D721Med (cell line): ENCODE measurements at places on chromosomes 13 and 19.
A peak's percentile ranks its signal among the peaks of the same experiment; 100 is the strongest.

- DNase-seq, result no peak
These were observed 26.7 kb upstream of the NAPA start for GRCh38 chr19:47541518-47541917.

DNA sequence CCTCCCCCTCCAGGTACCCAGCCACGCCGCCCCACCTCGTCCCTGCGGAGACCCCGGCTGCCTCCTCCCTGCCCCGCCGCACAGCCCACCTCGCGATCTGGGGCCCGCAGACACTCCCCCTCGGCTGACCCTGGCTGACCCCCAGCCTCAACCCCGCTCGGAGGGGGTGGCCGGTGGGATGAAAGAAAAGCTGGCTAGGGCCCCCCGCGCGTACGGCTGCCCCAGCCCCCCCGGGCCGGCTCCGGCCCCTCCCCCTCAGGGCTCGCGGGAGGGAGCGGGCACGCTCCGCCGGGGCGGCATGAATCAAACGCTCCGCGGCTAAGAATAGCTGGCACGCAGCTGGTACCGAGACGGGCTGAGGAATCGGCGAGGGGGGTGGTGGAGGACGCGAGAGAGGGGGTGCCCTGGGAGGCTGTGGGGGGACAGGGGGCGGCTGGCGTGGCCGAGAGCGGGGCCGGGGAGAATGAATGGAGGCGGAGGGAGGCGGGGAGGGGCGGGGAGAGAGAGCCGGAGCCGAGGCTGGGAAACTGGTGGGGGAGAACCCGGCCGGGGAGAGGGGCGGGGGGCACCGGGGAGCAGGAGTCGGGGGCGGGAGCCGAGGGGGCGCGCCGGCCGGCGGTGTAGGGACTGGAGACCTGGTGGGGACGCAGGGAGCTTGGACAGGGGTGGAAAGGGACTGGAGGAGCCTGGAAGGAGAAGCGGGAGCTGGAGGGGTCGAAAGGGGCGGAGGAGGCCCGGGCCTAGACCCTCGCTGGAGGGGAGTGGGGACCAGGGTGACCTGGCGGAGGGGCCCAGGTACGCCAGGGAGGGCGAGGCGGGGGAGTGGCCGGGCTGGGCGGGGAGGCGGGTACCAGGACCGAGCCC, 1.1 kb downstream of the SHANK1 start:
- DNase-seq, result no peak

GRCh38 chr19:10749435-10750384, 31.8 kb downstream of the DNM2 start:
- DNase-seq, result no peak

- no peak for DNase-seq
These were observed 125.5 kb downstream of the POSTN start for GRCh38 chr13:37473035-37473434.

DNA sequence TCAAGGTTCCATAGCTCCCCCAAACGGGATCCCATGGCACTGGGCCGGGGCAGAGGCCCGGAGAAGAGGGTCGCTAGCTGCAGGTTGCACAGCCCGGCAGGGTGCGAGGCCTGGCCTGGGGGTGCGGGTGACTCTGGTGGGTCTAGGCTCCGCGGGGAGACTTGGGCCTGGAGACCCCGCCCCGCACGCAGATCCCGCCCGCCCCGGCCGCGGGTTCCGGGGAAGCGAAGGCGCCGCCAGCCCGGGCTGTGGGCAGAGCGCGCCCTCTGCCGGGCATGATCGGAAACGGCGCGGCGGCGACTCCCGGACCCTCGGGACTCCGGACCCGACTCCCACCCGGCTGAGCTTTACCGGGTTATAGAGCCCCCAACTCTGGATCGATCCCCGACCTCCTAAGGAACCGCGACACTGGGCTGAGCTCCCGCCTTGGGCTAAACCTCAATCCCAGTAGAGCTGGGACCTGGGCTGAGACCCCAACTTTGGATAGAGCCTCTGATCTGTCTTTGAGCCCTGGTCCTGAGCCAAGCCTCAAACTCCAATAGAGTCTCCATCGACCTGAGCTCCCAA, 3.1 kb upstream of the TNFAIP8L1 start:
- peak; percentile 72 for DNase-seq

- no peak for DNase-seq
These were observed 1.4 kb downstream of the KASH5 start for GRCh38 chr19:49389406-49389805.

DNA sequence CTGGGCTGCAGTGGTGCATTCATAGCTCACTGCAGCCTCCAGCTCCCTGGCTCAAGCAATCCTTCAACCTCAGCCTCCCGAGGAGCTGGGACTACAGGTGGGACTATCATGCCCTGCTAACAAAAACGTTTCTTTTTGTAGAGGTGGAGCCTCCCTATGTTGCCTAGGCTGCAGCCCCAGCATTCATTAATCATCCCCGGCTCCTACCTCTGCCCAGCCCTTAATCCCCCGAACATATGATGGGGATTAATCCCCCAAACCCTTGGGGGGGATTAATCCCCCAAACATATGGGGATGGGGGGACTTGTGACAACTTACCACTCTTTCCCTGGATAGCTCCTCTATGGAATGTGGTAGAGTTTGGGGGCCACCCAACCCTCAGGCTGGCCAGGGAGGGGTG, 45.9 kb downstream of the SUGP2 start:
- DNase-seq, result peak; percentile 45
